ENCODE measurements at places on chromosomes 5 and 9.
A peak's percentile ranks its signal among the peaks of the same experiment; 100 is the strongest.

- peak; percentile 31 for DNase-seq
These were observed 12.4 kb downstream of the DOCK2 start for GRCh38 chr5:169649486-169649885.

GRCh38 chr5:131316026-131316425, 52.2 kb downstream of the CDC42SE2 start:
- no peak for DNase-seq

- DNase-seq, result no peak
These were observed 3.5 kb upstream of the TMED9 start for GRCh38 chr5:177588413-177588909.

DNA sequence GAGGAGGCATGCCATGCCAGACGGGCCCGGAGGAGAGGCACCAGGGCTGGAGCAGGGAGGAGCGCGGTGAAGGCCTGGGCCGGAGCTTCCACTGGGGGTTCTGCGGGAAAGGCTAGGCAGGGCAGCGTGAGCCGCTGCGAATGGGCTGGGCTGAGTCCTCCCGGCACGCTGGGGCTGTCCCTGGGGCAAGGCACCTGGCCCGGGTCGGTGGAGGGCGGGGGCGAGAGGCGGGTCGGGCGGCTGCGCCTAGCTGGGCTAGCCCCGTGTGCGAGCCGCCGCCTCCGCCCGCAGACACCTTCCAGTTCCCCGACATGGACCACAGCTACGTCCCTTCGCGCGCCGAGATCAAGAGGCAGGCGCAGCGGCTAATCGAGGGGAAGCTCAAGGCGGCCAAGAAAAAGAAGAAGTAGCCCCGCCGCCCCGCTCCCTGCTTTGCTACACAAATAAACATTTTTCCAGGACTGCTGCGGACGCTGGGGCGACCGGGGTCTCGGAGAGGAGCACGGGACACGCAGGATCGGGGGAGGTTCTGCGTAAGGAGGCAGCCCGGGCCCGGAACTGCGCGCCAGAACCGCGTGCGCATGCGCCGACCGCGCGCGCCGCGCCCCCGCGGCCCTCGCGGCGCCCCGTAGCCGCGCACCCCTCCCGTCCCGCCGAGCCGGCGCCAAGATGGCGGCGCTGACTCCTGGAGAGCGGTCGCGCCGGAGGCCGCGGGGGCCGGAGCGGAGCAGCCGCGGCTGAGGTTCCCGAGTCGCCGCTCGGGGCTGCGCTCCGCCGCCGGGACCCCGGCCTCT, at the start of gene RABL6:
TSS of gene RABL6 (plus strand) at position 668 of the 794 bp plus-strand sequence. CDS start 249 bp downstream, outside the sequence.
- peak; percentile 68 for DNase-seq

DNA sequence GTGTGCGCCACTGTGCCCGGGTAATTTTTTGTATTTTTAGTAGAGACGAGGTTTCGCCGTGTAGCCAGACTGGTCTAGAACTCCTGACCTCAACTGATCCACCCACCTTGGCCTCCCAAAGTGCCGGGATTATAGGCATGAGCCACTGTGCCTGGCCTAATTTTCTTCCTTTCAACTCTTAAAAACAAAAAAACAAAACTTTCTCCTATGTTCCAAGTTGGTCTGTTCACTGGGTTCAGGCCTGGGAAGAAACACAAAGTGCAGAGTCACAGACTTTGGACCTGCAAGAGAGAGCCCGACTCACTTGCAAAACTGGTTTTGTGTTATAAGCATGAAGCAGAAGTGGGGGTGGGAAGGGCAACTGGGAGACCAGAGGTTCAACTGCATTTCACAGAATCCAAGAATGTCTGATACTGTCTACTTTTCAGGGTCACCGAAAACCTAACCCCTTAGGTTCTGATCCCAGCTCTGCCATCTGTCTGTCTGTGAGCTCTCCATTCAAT, 5.2 kb upstream of the HDHD3 start:
- no peak for DNase-seq

DNA sequence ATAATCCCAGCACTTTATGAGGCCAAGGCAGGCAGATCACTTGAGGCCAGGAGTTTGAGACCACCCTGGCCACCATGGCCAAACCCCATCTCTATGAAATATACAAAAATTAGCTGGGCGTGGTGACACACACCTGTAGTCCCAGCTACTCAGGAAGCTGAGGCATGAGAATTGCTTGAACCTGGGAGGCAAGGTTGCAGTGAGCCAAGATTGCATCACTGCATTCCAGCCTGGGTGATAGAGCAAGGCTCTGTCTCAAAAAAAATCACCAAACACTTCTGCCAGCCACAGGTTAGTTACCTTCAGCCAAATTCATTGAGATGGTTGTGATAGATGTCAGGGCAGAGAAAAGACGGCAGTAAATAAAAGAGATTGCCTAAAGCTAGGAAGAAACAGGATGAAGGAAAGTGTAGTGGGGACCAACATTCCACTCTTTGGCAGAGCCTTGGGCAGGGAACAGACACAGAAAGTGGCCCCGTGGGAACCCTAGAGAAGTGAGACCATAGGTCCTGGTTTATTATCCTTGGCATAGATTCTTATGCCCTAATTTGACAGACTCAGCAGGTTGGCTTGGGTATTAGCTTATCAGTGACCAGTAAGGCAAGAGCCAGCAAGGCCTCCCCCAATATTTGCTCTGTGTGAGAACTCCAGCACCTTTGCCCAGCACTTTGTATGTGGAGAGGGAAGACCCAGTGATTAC, 5.5 kb upstream of the CEP120 start:
- no peak for DNase-seq

DNA sequence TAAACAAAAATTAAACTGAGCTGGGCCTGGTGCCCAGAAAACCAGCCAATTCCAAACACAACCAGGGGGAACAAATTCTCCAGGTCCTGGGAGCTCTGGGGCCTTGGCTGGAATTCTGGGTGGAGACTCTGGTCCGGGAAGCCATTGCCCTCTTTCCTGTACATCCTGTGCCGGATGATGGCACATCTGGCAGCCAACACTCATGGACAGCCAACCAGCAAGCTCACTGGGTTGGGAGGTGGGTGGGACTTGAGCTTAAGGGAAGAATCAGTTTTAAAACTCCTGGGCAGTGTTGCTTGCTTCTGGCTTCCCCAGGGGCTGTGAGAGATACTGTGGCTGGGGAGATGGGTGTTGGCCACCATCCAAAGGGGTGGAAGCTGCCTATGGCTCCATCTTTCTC, 56.1 kb downstream of the PCDH1 start:
- DNase-seq, result no peak

DNA sequence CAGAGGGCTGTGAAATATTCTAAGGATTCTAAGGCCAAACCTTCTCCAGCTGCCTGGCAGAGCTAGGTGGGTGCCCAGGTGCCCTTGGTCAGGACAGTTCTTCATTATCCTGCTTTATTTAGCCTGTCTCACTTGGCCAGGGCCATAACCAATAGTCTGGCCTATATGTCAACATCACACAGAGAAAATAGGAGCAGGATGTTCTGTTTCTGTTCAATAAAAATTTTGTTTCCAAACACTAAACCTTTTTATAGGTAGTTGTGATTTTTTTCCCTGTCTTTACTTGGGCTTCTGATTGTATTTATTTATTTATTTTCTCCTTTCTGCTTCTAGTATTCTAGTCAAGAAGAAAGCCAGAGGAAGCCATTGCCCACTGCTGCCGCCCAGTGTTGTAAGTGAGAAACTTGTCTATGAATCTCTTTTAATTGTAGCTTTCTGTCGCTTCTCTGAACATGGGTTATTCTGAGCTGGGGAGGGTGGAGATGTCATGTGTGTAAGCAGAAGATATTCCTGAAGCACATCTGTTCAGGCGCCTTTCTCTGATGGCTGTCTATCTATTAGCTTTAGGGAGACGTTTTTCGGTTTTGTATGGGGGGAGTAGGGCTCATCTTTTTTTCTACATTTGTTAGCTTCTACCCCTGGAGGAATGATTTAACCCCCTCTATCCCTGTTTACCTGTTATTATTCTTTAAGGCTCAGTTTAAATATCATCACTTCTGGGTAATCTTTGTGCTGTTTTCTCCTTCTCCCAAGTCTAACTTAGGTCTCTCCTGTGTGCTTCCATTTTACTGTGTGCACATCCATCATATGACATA, 97.1 kb downstream of the UNC13B start:
- peak; percentile 40 for DNase-seq

DNA sequence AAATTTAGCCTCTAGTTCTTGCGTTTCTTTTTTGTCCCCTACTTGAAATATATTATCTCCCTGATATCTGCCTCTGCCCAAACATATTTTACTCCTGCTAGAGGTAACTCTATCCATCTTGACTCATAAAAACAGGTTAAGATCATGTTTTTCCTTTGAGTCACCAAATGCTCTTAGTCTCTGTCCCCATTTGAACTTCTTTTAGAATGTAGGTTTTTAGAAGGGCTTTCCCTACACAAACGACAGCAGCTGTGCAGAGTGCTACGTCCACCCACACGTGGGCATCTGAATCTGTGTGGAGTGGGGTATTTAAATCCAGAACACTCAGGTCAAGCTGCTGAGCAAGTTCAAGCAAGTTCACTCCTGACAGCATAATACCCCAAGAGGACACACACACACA, 2.2 kb downstream of the HSD17B3 start:
- DNase-seq, result no peak

DNA sequence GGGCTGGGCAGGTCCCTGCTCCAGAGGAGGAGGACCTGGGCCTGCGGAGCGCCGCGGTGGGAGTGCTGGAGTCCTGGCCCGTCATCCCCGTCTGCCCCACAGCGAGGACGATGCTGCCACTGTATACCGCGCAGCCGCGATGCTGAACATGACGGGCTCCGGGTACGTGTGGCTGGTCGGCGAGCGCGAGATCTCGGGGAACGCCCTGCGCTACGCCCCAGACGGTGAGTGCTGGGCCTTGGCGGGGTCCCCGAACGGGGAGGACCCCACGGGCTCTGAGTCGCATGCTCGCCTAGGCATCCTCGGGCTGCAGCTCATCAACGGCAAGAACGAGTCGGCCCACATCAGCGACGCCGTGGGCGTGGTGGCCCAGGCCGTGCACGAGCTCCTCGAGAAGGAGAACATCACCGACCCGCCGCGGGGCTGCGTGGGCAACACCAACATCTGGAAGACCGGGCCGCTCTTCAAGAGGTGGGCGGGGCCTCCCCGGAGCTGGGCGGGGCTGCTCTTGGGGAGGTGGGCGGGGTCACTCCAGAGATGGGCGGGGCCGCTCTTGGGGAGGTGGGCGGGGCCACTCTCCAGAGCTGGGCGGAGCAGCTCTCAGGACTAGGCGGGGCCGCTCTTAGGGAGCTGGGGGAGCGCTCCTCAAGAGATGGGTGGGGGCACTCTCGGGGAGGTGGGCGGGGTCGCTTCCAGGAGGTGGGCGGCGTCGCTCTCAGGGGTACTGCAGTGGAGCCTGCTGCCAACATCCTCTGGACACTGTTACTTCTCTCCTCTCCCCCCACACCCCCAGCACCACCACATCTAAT, 13.1 kb downstream of the LRRC26 start:
- DNase-seq, result peak; percentile 9

DNA sequence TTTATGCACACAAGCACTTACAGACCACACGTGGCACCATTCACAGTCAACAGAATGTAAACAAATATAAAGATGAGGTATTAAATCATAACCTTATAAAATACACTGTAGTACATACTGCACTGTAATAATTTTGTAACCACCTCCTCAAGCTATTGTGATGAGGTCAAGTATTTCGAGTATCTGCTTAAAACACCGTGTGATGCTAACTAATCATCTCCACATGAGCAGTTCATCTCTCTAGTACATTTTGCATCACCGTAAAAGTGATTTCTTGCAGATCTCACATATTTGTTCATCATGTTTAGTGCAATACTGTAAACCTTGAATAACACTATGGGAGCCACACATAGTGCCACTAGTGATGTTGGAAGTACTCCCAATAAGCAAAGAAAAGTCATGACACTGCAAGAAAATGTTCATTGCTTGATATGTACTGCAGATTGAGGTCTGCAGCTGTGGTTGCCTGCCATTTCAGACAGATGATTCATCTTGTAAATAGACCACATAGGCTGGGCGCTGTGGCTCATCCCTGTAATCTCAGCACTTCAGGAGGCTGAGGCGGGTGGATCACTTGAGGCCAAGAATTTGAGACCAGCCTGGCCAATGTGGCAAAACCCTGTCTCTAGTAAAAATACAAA, 44.3 kb downstream of the FOXB2 start:
- peak; percentile 21 for DNase-seq

DNA sequence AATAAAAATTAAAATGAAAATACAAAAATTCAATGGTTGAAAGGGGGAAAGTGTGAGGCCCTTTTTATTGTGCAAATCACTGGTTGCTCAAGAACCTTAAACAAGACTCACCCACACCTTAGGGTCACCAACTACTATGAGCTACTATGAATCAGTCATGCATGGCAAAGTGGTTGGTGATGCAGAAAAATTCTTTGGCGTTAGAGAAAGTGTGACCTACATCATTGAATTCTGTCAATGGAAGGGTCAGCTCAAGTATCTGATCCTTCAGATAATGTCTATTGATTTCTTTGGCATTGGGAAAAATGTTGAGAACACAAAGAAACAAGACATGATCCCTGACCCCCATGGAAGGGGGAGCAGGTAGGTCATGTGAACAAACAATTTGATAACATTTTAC, 149.7 kb upstream of the ADCY2 start:
- no peak for DNase-seq

DNA sequence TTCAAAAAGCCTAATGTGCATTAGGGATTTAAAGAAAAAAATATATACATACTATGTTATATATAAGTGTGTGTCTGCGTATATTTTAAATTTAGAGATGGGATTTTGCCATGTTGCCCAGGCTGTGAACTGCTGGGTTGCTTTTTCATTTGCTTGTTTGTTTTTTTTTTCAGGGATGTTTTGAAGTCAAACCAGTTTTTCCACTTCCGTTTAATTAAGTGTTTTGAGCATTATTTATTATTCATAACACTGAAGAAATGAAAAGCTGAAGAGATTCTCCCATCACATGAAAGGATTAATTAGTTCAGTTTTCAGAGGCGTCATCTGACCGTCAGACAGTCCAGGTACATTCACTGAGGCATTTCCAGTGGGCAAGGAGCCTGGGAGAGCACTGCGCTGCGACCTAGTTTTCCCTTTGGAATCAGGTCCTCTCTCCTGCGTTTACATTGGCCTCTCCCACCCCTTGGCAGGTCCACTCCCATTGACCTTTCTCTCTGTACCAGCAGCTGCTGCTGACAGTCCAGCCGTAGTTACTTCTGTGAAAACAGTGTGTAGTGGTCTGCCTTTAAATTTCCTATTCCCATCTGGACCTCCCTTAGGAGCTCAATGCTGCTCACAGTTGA, 26.0 kb downstream of the ARRDC3 start:
- DNase-seq, result no peak

GRCh38 chr9:124805186-124805585, 28.3 kb downstream of the OLFML2A start:
- no peak for DNase-seq

Measured in MV-4-11 (cell line).